ENCODE measurements at places on chromosomes 7 and 10. TPM values are rescaled to one million over a fixed set of nuclear protein-coding genes. Genes with fewer than 3 reads are reported as not detected.

GRCh38 chr10:48655411-48656240 is 29.0 kb upstream of the WDFY4 start:
- H3K4me3 ChIP-seq, result peak overlapping the region; percentile 88
- H3K36me3 ChIP-seq, result peaks cover 11% of the 10 kb centered on the region
- H3K4me1 ChIP-seq, result peaks cover 52% of the 10 kb centered on the region
- peak; percentile 68 for DNase-seq
- no peaks in the 10 kb centered on the region for H3K27me3 ChIP-seq
- peak overlapping the region; percentile 89 for H3K27ac ChIP-seq

GRCh38 chr7:96136600-96137239 is 185.2 kb downstream of the SLC25A13 start:
- DNase-seq, result no peak
- H3K4me3 ChIP-seq, result no peak overlapping the region
- no peak overlapping the region for H3K27ac ChIP-seq
- no peaks in the 10 kb centered on the region for H3K27me3 ChIP-seq
- H3K36me3 ChIP-seq, result peaks cover 5% of the 10 kb centered on the region

DNA sequence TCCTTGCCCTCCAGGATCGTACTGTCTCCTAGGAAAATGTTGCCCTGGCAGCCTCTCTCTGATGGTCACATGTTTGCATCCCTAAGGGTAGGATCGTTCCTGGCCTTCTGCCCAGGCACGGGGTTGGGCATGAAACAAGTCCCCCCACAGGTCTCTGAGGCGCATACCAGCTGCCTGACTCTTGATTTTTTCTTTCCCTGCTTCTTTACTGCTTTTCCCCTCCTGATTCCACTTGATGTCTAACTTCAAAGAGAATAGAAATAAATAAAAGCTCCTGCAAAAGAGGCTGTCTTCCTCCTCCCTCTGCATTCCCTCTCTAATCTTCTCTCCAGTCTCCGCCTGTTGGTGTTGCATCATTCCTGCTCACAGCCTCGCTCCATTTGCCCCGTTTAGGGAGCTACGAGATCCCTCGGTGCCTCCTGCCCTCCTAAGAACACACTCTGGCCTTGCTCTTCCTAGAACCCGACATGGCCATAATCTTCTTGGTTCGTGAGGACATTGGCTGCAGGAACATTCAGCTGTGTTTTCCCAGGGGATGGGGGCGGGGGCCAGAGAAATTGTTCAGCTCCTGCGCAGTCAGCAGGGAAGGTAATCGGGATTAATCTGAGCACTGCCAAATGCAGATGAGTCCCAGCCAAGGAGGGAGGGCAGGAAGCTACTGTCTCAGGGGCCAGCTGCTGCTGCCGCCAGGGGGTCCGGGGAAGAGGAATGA is 26.0 kb downstream of the LEP start:
- peaks cover 16% of the 10 kb centered on the region for H3K27me3 ChIP-seq
- peak; percentile 72 for DNase-seq
- peak overlapping the region; percentile 77 for H3K27ac ChIP-seq
- peak overlapping the region; percentile 82 for H3K4me3 ChIP-seq
- peaks cover 6% of the 10 kb centered on the region for H3K36me3 ChIP-seq

NPY gene
- total RNA-seq, result not detected

TFEC gene
- not detected for total RNA-seq

UNC5B gene
- 6.5 TPM for total RNA-seq
